ENCODE measurements at places on chromosomes 4 and X.
A peak's percentile ranks its signal among the peaks of the same experiment; 100 is the strongest.

DNA sequence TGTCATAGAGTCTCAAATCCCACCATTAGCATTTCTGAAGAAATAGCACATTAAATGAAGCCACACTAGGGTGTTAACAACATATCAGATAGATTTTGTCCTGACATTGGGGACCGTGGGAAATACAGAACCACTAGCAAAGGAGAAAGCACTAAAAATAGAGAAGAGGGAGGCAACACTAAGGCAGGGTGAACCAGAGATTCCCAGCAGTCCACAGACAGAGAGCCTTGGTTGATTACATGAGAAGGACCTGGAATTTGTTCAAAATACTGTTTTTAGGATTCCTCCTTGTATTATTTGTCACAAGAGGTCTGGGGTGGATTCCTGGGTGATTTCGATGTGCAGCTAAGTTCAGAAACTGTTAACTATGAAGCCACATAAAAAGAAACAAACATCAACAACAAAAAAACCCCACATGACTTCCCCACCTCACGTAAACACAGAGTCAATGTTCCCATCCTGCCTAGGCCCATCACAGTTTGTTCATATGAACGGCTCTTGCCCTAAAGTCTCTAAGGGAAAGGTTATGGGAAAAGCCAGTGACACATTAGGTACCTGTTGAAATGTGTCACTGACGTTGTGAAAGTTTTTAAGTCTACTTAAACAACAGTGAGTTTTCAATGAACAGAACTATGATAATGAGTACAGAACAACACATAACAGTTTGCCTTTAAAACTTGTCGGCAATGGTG is 23.6 kb upstream of the GRSF1 start:
- peaks cover 22% of the 10 kb centered on the region for H3K4me1 ChIP-seq
- H3K4me3 ChIP-seq = no peak overlapping the region
- H3K27me3 ChIP-seq = no peaks in the 10 kb centered on the region
- no peaks in the 10 kb centered on the region for H3K36me3 ChIP-seq
- no peak for DNase-seq
- H3K27ac ChIP-seq = peak overlapping the region; percentile 72

DNA sequence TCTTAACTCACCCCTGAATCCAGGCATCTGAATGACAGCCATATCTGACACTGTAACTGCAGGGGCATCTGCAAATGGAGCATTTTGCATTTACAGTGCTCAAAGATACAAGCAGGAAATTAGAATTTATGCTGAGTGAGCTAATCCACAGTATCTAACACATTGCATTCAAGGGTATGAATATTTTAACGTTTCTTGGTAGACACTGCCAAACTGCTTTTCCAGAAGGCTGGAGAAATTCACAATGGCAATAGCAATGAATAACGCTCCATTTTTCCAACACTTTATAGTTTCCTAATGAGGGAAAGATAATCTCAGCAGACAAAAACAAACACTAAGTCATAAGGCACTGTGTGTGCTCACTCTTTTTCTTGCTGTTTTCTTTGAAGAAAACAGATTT is 30.9 kb downstream of the AADAT start:
- DNase-seq = no peak
- H3K27ac ChIP-seq = no peak overlapping the region
- H3K36me3 ChIP-seq = peaks cover 10% of the 10 kb centered on the region
- H3K4me1 ChIP-seq = peaks cover 15% of the 10 kb centered on the region
- H3K4me3 ChIP-seq = no peak overlapping the region

DNA sequence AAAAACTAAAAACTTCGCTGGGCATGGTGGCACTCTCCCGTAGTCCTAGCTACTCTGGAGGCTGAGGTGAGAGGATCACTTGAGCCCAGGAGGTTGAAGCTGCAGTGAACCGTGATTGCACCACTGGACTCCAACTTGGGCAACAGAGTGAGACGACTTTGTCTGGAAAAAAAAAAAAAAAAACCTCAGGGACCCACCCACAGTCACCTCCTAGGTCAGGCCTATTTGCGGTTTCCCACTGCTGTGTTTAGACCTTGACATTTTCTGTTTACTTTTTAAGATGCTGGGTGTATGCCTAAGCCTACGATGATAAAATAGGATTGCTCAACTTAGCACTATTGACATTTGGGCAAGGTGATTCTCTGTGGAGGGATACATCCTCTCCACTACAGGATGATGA is 197.4 kb upstream of the TBL1X start:
- no peaks in the 10 kb centered on the region for H3K36me3 ChIP-seq
- peaks cover 8% of the 10 kb centered on the region for H3K4me1 ChIP-seq
- H3K27ac ChIP-seq = no peak overlapping the region
- H3K4me3 ChIP-seq = no peak overlapping the region

DNA sequence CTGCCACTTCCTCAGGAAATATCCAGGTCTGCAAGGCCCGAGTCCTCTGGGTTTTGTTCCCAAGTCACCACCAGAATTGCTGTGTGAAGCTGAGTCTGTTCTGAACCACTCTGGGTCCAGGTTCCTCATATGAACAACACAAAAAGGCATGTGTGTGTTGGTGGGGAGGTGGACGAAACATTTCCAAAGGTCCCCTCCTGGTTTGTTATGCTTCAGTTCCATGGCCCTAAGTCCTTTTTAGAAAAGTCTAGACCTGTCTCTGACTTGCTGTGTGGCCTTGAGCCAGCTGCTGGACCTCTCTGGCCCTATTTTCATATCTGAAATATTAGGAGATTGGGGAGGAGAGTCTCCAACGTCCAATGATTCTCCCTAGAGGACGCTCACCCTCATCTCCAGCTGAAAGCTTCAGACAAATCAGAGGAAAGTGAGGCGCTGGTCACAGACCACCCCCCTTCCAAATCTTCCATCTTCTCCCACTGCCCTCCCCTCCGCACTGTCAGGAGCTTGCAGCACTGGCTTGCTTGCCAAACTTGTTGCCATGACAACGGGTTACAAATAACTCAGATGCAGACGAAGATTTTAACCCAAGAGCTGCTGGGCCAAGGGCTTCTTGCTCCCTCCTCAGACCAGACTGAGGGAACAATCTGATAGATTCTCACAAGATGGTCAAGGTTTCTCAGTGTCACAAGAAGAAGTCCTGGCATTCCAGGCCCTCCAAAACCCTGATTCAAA is 64.5 kb downstream of the SMC1A start:
- DNase-seq = peak; percentile 9
- H3K27me3 ChIP-seq = no peaks in the 10 kb centered on the region
- H3K4me3 ChIP-seq = no peak overlapping the region
- no peaks in the 10 kb centered on the region for H3K36me3 ChIP-seq
- peaks cover 3% of the 10 kb centered on the region for H3K4me1 ChIP-seq
- H3K27ac ChIP-seq = no peak overlapping the region

DNA sequence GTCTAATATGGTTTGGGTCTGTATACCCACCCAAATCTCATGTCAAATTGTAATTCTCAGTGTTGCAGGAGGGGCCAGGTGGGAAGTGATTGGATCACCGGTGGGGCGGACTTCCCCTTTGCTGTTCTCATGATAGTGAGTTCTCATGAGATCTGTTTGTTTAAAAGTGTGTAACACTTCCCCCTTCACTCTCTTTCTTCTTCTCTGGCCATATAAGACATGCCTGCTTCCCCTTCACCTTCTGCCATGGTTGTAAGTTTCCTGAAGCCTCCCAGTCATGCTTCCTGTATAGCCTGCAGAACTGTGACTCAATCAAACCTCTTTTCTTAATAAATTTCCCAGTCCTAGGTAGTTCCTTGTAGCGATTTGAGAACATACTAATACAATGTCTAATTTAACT is 19.7 kb upstream of the SCRG1 start:
- no peak overlapping the region for H3K4me3 ChIP-seq
- no peaks in the 10 kb centered on the region for H3K27me3 ChIP-seq
- H3K4me1 ChIP-seq = no peaks in the 10 kb centered on the region
- no peaks in the 10 kb centered on the region for H3K36me3 ChIP-seq
- H3K27ac ChIP-seq = no peak overlapping the region

All from WTC11 (cell line).